ENCODE measurements at places on chromosomes 7 and 10.
A peak's percentile ranks its signal among the peaks of the same experiment; 100 is the strongest.

DNA sequence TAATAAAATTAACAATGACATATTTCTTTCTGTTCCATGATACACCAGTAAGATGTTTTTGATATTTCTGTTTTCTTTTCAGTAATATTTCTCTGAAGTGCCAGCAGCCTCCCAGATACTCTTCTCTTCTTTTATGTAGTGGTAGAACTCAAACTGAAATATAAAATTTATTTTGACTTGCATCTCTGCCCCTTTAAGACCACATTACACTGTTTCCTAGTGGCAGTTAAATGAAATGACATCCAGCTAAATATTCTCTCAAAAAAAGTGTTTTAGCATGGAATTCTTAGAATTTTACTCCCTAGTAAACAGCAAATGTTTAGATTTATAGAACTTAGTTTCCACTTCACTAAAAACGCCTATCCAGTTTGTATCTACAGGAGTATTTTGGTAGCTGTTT, 237.2 kb upstream of the MTPN start:
- DNase-seq: no peak

- no peak for DNase-seq
Observed at GRCh38 chr10:31618541-31619291, 299.7 kb downstream of the ZEB1 start.

DNA sequence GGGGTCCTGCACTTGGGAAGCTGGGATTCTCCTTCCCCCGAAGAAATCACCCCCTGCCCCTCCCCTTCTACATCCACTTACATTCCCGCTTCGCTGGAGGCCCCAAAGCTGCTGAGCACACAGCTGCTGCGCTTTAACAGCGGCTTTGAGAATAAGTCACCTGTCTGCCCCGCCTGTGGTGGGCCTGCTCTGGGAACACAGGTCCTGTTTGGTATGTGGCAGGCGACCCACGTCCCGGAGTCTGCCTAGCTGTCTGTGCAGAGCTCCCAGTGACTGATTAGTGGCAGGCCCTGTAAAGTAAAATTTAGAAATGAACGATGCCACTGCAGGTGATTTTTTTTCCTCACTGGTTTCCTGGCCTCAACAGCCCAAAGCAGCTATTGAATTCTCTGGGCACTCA, 47.0 kb downstream of the CDH23 start:
- no peak for DNase-seq

GRCh38 chr7:87635921-87636320, 7.7 kb downstream of the RUNDC3B start:
- DNase-seq: peak; percentile 2

DNA sequence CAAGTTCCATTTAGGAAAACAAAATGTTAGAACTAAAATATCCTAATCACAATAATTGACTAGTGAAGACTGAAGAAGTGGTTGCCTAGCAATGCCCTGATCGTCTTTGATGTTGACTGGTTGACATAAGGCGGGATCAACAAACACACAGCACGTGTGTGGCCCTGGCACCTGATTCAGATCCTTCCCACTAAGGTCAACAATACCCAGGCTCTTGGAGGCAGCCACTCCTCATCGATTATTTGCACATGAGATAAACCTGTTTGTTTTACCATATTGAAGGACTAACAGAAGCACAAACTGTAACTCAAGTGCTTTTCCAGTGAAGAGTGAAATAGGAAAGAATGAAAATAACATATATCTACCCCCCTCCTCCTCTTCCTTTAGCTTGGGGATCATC, 15.6 kb downstream of the FANK1 start:
- no peak for DNase-seq

DNA sequence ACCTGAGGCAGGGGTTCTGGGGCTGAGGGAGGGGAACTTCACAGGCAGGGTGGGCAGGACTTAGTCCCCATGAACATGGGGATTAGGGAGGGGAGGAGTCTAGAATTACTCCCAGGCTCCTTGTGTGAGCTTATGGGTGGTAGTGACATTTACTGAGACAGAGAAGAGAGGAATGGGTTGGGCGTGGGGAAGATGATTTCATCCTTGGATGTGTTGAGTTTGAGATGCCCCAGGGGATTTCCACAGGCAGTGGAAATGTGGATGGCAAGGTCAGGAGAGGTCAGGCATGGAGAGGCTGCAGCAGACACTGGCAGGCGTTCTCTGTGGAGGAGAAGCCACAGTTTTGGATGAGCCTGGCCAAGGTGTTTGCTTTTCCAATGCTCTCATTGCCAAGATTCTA, 26.4 kb upstream of the GSDME start:
- no peak for DNase-seq

- DNase-seq: no peak
Observed at GRCh38 chr10:5506751-5507648, 7.6 kb upstream of the CALML5 start.

DNA sequence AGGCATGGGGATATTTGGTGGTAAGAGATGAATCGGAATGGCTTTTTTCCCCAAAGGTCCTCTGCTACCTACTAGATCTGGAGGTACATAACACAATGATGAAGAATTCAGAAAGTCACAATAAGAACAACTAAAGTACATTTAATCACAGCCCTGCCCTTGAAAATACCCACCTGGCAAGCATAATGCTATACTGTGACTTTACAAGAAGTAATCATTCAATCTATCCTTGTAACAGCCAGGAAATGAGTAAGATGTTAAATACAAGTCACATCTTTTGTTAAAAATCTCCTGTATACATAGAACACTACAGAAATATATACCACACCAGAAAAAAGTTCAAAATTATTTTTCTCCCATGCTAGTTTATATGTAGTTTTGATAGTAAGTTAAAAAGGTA, 108.3 kb upstream of the ABCB5 start:
- DNase-seq: no peak

GRCh38 chr7:123599766-123600165, 1.9 kb upstream of the ASB15 start:
- peak; percentile 63 for DNase-seq

- no peak for DNase-seq
Observed at GRCh38 chr7:22402250-22402649, 45.3 kb upstream of the RAPGEF5 start.

DNA sequence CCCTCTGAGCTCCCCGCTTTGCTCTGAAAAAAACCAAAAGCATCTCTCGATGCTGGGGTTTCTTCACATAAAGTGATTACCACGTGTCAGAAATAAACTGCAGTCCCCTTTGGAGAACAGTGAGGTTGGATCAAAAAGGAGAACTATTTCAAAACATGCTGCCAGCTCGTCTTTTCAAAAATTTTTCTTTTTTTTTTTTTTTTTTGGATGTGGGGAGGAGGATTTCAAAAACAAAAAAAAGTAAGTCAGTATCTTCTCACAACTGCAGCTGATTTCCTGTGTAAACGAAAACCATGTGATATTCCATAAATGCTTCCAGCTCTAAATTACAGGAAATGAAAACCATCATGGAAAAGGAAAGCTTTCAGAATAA, 155.0 kb upstream of the LYZL2 start:
- peak; percentile 43 for DNase-seq

DNA sequence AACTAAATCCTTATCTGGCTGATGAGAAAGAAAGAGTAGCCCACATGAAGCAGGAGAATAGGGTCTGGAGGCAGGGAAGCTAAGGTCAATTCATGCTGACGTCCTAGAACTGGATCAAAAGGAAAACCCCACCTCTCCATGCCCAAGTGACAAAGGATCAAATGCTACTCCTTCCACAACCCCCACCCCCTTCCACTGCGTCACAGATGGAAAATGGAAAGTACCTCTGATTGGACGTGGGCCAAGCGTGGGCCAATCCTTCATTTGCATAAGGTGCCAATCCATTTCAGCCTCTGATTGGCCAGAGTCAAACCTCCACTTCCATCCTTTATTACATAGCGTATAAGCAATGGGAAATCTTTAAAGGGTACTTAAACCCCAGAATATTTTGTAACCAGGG, 431.3 kb upstream of the ETV1 start:
- no peak for DNase-seq

GRCh38 chr10:61747307-61747706, 84.6 kb downstream of the CABCOCO1 start:
- DNase-seq: no peak

GRCh38 chr7:158824028-158824427, 5.3 kb downstream of the ESYT2 start:
- DNase-seq: no peak

DNA sequence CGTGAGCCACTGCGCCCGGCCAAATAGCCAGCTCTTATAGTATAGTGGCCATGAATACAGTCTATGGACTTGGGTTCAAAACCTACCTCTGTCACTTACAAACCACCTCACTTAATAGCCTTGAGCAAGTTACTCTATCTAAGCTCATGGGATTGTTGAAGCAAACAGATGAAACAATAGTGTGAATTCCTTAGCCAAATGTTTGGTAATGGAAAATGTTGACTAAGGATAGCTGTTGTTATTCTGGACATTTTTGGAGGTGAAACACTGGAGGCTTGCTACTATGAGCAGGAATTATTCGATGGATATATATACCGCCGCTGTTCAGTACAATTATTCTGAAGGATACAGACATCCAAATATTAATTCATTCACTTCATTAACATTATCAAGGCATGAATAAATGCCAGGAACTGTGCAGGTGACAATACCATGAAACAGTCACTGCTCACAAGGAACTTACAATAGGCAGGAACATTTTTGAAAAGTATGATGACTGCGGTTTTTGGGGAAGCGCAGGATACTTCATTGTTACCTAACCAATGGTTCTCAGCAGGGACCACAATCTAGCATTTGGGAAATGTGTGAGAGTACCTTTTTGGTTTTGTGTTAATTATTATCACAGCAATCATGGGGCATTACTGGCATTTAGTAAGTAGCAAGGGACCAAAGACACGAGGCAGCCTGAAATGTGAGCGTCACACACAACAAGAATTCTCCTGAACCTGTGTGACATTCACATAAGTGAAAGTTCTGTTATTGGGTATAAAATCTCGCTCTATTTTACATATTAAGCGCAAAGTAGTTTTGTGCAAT, 55.7 kb downstream of the CUBN start:
- no peak for DNase-seq

DNA sequence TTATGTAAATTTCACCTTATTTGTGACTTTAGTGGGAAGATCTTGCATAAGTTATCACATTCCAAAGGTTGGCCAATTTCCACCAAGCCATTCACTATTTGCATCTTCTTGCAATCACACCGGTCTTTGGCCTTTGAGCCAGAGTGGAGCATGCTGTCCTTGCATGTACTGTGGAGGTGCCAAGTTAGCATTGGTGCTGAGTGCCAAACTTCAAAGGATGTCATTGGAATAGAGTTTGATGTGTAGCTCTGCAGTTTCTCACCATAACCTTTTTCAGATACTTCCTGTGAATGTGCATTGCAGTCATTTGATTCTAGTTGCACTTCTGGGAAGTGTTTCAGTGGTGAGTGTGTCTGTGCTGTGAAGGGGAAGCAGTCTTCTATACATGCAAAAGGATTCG, 620.6 kb downstream of the SUGCT start:
- no peak for DNase-seq

GRCh38 chr10:117684672-117685211, 142.2 kb downstream of the EMX2 start:
- no peak for DNase-seq

DNA sequence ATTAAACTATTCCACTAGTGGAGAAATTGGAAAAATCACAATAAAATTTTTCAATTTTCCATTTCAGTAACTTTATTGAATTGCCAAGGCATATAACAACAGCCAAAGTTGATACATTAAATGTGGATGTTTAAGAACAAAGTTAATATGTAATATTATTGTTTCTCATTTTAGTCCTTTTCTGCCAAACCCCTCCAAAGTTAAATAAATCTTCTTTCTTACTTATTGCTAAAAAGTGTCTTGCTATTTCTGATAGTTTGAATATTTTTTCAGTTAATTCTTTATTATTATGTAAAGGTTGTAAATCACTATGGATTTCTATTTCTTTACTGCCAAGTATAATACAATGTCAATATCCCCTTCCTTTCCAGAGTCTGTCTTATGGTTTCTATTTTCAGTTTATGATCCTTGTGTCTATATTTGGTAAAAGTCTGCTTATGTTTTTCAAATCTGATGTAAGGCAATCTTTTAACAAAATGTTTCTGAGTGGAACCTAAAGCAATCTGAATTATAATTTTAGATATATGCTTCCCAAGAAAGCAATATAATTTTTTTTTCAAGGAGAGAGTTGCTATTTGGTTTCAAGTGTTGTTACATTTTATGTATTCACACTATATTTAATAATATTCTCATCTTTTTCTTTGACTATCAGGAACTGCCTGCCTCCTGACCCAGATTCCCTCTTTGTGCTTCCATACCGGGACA, 80.3 kb upstream of the RHOBTB1 start:
- DNase-seq: no peak

DNA sequence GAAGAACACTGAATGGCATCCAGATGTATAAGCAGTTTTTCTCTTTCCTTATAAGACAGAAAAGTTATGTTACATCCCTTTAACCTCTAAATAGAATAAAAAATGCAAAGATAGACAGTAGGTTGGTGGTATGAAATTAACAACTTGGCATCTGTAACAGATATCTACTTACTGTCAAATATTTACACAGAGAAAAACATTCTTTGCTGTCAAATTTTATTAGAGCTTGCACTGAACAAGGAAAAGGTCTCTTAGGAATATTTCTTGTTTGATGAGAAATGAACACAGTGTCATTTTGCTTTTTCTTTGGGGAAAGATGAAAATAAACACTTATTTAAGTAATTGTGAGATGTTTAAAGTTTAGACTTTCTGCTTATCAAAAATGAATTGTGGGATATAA, 65.6 kb upstream of the PCDH15 start:
- no peak for DNase-seq

DNA sequence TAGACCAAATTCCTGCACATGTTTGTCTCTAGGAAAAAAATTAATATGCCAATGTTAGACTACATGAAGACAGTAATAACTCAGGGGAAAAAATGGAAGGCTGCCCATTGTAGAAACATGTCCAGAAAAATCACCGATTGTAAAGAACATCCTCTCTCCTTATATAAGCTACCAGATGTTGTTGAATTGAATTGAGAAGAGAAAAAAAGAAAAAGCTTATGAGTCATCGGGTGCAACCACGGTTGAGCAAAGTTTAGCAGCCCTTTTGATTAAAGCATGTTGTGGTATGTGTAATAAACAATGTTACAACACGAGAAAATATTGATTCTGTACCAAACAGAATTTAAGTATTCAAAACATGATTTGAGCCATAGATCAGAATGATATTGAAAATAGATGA, 102.3 kb upstream of the ARHGAP21 start:
- DNase-seq: peak; percentile 34

DNA sequence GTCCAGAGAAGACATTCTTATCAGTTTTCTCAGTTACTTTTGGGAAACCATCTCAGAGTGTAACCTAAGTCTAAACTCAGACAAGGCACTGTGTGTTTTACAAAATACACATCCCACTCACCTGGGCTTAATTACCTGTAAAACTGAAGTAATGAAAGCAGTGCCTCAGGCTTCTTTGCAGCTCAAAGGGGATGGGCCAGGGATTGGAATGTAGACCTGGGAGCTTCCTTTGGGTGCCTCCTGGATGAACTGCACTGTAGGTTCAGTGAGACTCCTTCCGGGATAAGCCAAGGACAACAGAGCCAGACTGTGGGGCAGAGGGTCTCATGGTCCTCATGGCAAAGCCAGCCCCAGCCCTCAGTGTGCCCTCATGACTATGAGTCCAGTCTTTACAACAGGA, 672.4 kb upstream of the GALNT17 start:
- no peak for DNase-seq

GRCh38 chr10:102817175-102817574, 20.0 kb downstream of the CYP17A1 start:
- no peak for DNase-seq

- peak; percentile 39 for DNase-seq
Observed at GRCh38 chr7:98569691-98570337, 47.3 kb upstream of the NPTX2 start.

- DNase-seq: peak; percentile 89
Observed at GRCh38 chr10:3281941-3282673, 109.5 kb upstream of the PITRM1 start.
